ENCODE measurements at places on chromosomes 11 and 22.

DNA sequence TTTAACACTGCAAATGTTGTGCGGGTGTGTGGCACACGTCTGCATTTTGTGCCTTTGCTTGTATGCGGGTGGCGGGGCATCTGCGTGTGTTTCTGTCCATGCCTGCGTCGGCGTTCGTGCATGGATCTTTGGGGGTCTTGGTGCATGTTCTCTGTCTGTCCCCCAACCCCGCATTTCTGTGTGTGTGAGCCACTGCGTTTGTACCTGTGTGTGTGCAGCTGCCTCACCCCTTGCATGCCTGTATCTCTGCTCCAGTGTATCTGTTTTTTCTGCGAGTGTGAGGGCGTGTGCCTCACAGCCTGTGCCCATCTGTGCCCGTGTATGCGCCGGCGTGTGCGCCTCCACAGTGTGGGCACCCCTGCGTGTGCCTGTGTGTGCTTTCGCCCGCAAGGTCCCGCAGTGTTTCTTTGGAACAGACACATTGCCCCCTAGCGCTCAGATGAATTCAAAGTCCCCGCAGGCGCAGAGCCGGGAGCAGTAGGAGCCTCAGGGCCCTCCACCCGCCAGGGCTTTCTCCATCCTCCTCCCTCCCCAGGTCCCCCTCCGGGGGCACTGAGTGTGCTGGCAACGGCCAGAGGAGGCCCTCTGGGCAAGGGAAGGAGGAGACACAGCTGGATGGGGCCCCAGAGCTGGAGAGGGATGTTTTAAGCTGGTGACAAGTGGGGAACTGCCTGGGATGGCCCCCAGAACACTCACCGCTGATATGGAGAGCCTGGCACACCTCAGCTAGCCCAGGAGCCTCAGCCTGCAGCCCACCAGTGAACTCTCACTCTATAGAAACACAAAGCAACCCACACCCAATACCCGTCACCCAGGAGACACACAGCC lies 3.1 kb upstream of the MN1 start:
- peak; percentile 77 for DNase-seq

GRCh38 chr11:20017320-20017719 lies 143.0 kb downstream of the DBX1 start:
- no peak for DNase-seq

DNA sequence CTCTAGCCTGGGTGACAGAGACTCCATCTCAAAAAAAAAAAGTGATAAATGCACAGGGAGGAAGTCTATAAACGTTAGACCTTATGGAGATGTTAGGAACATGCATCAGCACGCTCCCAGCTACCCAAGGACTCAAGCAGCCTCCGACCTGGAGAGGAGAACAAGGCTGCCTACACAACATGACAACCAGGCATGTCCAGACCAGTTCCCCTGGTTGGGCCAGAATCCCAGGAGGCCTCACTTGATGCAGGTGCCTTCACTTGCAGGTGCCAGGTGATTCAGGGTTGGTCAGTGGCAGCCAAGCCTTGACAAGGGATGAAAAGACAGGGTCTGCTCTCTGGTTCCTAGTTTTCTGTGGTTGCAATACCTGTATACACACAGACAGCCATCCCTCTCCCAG lies 5.9 kb downstream of the RANGAP1 start:
- no peak for DNase-seq

GRCh38 chr11:45104790-45105084 lies 41.7 kb upstream of the PRDM11 start:
- no peak for DNase-seq

DNA sequence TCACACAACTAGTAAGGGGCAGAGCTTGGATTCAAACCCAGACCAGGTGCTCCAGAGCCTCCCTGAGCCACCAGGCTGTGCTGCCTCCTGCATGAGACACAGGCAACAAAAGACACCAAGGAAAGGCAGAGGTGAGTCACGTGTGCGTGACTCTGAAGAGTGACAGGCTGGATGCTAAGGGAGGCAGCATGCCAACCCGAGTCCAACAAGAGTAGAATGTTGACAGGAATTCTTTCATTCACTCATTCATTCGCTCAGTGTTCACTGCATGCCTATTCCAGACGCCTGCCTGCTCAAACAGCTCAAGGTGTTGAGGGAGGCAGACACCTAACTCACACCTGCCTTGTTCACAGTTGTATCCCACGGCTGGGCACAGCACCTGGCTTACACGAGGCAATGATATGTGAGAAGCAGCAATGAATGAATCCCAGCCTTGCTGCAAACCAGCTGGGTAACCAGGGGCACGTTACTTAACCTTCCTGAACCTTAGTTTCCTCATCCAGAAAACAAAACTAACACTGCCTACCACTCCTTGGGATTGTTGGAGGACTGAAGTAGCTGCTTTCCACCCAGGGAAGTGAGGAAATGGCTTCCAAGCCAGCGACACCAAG lies 73.8 kb upstream of the ARFGAP3 start:
- DNase-seq, result no peak

DNA sequence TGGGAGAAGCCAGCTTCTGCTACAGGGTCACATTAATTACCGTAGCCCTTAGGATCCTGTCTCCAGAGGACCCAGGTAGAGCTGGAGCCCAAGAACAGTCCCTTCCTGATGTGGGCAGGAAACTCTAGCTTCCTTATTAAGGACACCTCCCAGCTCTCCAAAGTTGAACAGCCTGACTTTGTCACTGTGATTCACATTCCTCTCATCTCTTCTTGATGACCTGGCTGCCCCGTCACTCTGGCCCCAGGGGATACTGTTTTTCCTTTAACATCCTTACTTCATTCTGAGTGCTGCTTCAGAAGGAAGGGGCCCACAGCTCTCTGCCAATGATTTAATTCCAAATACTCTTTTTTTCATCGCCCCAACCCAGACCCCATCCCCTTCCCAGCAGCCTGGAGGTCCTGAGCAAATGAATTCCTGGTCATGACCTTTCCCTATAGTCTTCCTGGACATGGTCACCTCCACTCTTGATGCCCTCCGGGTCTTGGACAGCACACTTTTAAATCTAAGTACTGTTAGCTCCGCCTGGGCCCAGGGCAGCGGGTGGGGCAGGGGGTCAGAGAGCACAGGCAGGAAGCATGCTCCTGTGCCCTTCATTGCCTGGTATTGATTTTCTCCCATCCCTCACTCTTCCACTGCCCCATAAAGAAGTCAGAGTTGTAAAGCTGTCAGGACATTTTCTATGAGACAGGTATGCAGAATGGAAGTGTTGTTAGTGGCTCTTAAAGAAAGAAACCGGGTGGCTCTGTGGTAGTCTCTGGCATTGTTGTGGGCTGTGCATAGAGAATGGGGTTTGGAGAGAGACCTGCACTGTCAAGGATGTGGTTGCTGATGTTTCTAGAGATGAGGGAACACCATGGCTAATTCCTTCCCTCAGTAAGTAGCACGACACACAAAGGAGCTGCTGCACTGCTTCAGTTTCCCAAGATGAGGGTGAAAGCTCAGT lies 22.3 kb upstream of the SPON1 start:
- DNase-seq, result peak; percentile 55

Measured in nephron progenitor cell (in vitro differentiated cells).